Mucosa of gallbladder (tissue), 1 donor: ENCODE measurements at places on chromosomes 3 and 15.
A peak's percentile ranks its signal among the peaks of the same experiment; 100 is the strongest.

- no peak for DNase-seq
These were observed 8.9 kb downstream of the NSUN3 start for GRCh38 chr3:94071713-94072284.

- no peak for DNase-seq
These were observed 130.2 kb downstream of the CDIN1 start for GRCh38 chr15:36709653-36710052.

DNA sequence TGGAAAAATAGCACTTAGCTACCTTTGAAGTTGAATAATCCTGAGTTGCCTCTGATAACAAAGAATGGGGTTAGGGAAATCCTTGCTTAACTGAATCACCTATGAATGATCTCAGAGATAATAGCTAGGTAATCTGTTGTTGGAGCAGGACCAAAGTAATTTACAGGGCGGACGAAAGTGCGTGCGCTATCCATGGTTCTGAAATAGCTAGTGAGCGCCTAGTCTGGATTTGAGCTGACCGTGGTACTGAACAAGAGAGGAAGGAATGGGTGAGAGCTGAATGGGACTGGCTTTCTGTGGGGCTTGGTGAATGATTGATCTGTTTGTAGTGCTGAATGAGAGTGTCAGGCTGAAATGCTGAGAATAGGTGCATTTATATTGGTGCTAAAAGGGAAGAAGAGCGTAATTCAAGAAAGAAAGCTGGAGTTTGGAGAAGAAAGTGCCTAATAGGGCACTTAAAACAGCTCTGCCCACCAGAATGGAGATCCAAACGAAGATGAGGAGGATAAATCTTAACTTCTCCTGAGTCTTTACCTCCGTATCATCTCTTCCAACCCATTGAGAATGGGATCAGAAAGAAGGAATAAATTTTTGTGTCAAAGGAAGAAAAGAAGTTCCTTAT lies 10.1 kb downstream of the SCN10A start:
- DNase-seq: peak; percentile 72

DNA sequence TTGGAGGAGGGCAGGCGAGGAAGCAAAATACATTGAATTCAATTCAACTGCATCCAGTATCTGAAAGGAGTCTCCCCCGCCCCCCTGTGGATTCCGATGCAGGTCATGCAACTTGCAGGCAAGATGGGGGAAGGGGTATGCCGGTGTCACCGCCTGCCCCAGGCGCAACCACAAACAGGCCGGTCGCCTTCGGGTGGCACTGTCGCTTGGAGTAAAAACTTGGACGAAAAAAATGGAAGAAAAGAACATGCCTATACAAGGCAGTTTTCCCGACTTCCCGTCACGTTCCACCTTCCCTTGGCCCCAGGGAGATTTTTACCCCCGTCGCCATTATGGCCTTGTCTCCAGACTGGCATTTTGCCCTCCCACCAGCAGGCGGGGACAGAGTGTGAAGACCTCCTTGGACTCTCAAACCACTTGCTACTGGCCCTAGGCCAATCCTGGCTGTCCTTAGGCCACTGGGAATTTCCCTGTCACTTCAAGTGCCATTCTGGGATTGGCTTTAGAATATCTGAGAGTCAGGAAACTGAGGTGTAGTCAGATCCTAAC lies 1.6 kb upstream of the NTRK3 start:
- no peak for DNase-seq

DNA sequence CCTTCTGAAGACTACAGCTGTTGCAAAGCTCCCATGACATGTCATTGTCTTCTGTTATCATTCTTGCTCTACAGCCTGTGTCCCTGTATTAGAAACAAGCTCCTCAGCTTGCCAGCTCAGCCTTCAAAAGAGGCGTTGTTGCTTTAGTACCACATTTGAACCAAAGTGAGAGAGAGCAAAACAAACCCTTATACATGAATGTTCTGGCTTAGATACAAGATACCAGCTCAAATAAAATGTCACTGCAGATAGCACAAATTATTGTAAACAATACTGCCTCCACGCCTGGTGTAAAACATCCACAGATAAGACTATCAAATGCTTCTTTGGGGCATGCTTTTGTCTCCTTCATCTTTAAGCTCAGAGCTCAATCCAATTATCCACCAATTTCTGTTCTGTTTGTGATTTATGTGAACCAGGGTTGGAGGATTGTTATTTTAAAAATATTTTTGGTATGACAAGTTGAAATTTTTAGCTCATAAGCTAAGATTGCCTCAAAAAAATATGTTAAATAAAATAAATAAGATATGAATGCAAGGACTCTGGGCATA lies 403.6 kb upstream of the CDIN1 start:
- DNase-seq: no peak
